Gastroesophageal sphincter (tissue), 4 donors: ENCODE measurements at places on chromosomes 1 and 21.

DNA sequence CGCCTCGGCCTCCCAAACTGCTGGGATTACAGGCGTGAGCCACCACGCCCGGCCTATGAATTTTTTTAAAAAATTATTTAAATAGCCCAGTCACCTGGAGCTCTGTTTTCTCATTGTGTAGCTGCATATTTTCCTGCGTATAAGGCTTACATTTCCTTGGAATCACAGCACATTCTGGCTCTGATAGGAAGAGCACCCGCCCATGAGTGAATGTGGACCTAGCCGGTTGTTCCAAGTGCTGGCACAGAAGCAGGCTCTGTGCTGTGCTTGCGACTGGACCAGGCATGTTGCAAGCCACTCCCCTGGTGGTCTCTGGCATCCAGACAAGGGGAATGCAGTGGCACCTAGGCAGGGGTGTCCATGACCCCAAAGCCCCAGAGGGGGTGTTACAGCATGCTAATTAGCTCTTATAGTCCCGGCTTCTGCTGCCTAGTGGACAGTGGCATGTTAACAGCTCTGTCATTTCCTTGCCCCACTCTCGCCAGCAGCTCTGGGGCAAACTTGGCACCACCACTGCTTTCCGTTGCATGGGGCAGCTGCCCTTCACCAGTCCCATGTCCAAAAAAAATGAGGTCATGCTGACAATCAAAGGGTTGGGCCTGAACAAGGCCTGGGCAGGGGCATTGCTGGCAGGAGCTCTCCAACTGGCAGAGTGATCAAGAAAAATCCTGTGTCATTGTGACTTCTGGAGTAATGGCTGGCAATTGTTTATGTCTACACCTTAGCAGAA, 5.2 kb upstream of the VTCN1 start:
- ATAC-seq, result no peak

DNA sequence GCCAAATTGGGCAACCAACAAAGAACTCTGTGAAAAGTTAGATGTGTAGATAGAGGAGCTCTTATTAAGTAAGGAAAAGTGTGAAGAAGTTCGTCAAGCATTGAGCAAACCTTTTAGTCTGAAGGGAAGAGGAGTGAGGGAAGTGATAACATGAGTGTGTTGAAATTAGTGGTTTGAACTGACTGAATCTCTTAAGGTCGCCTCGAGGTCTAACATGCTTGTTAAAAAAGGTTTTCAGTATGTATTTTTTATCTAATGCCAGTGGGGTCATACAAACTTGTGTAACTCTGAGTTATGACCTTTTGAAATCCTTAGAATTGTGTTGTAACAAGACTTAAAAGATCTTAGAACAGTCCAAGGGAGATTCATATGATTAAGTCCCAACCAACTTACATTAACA, 34.1 kb downstream of the SOAT1 start:
- ATAC-seq, result no peak

DNA sequence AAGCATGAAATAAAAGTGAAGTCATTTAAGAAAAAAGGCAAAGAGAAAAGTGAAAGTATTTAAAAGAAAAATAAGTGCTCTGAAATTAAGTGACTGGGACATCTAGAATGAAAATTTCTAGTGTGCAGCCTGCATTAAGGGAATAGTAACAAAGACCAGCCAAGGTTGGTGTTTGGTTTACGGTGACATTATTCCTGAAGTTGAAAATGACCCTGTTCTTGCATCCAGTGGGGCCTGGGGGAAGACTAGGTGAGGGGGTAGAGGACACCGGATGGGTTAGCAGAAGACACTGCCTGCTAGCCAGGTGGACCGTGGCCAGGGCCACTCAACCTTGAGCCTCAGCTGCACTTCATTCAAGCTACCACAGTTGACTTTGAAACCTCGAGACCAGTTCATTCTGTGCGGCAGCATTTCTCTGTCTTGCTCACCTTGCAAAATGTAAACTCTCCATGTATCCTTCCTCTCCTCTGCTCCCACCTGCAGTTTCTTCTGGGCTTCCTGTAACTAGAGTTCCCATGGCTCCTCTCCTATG, 14.3 kb upstream of the KCNK1 start:
- no peak for ATAC-seq

DNA sequence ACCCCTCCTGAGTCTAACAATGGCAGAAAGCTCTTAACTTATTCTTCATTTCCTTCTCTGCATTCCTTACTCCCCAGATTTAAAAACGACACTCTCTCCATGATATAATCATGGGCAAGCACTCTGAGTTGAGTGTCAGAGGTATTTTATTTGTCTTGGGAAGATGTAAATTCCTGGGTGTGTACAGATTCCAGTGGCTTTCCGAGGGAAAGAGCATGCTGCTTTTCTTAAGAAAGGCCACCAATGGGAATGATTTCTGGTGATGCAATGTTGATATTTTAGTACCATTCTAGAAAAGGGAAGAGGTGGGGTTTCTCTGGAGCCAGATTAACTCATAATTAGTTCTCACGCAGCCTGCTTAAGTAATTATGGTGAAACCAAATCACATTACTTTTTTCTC, 47.8 kb upstream of the BTG3 start:
- ATAC-seq, result no peak

GRCh38 chr1:153616917-153617311, 789 bp upstream of the S100A14 start:
- no peak for ATAC-seq

DNA sequence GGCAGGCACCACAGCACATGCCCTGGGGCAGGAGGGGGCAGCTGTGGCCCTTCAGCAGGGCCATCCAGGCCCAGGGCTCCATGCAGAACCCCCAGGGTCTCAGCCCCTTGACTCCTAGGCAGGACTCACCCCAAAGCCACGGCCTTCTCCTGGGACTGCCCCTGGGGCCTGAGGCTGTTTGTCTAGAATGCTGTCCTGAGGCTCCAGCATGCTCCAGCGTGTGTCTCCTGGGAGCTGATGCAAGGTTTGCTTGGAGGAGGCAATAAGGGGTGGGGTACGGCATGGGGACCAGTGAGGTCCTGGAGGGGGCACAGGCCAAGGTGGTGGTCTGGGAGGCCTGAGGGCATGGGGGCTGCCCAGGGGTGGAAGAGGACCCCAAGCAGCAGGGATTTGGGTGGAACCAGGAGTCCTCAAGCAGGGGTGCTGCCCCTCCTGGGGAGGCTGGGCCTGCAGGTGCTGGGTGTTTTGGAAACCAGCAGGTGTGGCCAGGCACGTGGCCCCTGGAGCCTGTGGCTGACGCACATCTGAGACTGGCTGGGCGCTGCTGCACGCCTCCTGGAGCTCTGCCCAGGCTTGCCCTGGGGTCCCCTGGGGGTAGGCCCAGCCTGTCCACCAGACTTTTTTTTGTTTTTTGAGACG, 7.8 kb upstream of the CALML6 start:
- ATAC-seq, result no peak

DNA sequence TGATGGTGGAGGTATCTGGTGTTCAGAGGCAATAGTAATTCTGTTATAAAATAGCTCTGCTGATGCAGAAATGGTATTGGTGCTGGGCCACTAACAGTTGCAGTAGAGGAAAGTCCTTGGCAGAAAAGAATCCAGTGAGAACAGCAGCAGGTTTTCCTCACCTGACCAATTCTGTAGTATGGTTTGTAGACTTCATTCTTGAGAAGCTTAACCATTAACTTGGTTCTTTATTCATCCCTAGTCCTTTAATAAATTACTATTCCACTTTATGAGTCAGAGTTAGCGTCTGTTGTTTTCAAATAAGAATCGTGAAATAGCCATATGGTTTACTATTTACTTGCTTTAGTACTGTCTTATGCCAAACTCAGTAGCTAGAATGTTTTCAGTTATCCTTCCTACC, 128.5 kb upstream of the SERTAD4 start:
- ATAC-seq, result no peak

DNA sequence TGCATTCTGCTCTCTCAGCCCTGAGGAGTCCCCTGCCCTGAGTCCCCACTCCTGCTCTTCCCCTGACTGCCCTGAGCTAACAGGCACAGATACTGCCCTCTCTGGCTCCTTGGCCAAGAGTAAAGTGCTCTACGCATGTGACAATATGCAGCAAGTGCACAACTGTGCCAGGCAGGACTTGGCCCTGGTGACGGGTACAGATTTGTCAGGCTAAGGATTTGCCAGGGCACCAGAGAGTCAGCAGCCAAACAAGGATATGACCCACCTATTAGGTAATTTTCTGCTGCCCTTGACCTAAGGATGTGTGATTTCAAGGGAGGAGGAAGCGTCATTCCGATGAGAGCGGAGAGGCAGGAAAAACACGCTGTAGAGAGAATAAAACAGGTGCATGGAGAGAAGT, 339.0 kb downstream of the PTPRU start:
- no peak for ATAC-seq

- no peak for ATAC-seq
Observed at GRCh38 chr1:224273641-224274040, 56.3 kb downstream of the NVL start.

- no peak for ATAC-seq
Observed at GRCh38 chr1:15077384-15077783, 76.2 kb upstream of the TMEM51 start.

GRCh38 chr1:210250665-210250997, 18.0 kb downstream of the SERTAD4 start:
- no peak for ATAC-seq

- ATAC-seq, result no peak
Observed at GRCh38 chr1:184299406-184299790, 87.4 kb upstream of the C1orf21 start.

- peak; percentile 67 for ATAC-seq
Observed at GRCh38 chr1:8211883-8212579, 105.9 kb upstream of the SLC45A1 start.

DNA sequence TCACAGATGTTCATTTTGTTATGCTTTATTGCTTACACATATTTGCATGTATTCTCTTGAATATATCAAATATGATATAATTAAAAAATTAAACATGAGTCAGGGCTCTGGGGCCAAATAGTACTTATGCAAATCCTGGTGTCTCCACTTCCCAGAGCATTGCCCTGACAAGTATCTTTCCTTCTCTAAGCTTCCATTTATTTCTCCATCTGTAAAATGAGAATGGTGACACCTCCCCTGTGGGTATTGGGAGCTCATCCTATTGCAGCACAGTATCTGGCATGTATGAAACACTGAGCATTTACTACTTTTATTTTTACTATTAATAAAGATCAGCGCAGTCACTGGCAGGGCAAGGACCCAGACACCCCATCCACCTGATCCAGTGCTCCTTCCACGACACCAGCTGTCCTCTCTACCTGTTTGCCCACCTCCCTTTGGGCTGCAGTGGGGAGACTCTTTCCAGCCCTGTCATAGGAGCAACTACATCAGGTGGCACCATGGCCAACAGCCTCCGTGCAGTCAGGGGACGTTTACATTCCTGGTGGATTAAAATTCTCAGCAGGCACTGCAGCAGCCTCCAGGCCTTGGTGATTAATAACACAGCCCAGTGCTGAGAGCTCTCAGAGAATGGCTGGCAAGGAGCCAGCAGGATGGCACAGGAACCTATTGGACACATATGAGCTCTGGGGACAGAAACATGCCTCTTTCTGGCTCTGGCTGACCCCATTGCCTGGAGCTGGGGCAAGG, 113.0 kb downstream of the DMRTB1 start:
- peak; percentile 94 for ATAC-seq

- ATAC-seq, result no peak
Observed at GRCh38 chr1:100353071-100353801, 930 bp downstream of the CDC14A start.

GRCh38 chr1:167057241-167057688, 32.9 kb downstream of the GPA33 start:
- peak; percentile 52 for ATAC-seq

DNA sequence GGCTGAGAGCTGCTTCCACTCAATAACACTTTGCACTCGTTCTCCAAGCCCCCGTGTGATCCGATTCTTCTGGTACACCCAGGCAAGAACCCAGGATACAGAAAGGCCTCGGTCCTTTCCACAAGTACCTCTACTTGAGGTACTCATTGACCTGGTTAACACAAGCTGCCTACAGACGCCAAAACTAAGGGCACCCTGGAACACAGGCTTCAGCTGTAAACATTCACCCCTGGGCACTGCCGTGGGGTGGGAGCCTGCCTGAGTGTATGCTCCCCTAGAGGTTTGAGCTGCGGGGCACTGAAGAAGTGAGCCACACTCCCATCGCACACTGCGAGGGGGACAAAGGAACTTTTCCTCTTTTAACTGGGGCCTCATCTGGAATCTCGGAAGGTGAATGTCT, 30.5 kb downstream of the LRRC3 start:
- peak; percentile 19 for ATAC-seq
